ENCODE measurements at places on chromosomes 16 and 17. TPM values are rescaled to one million over a fixed set of nuclear protein-coding genes. Genes with fewer than 3 reads are reported as not detected.
A peak's percentile ranks its signal among the peaks of the same experiment; 100 is the strongest.

DNA sequence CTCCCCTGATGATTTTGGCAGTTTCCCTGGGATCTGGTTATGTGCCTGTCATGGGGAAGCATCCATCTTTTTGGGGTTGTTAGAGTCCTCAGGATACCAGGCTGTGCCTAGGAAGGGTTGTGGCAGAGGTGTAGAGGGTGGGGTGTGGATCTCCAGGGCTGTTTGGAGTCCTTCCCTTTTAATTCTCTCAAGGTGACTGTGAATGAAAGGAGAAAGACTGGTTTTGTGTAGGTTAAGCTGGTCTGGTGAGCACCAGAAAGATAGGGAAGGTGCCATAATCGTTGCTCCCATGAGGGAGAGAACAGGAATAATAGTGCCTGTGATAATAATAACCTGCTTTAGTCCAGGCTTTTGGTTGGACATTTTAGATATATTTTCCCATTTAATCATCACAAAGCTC lies 7.0 kb downstream of the MAP2K4 start:
- DNase-seq, result no peak

DNA sequence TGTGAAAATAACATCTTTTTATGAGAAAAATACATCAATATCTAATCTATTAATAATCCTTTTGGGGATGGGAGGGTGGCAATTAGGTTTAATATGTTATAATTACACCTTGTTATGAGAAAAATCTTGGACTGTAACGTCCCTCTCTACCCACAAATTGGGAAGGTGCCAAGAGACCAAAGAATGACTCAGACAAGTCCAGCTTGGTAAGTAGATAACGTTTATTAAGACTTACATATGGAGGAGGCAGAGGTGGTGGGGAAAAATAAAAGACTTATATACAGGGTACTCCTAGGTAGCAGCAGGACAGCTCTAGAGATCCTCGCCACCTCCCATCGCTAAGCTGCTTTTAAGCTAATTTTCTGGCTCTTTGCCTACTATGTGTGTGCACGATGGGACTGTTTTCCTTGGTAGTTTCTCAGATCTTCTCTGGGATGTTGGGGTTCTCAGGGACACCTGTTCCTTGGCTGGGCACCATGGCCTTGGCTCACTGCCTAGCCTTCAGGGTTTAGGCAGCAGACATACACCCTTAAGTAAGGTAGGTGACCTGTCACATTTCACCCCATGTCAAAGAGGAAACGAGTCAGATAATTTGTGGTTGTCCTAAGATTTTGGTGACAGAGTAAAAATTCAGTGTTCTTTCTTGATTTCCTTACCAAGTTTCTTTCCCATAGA lies 31.5 kb downstream of the RBL2 start:
- DNase-seq, result peak; percentile 11

- DNase-seq, result peak; percentile 23
Observed at GRCh38 chr16:25045696-25046381, 30.7 kb upstream of the ARHGAP17 start.

The SLC6A2 gene
- polyA plus RNA-seq, result not detected

DNA sequence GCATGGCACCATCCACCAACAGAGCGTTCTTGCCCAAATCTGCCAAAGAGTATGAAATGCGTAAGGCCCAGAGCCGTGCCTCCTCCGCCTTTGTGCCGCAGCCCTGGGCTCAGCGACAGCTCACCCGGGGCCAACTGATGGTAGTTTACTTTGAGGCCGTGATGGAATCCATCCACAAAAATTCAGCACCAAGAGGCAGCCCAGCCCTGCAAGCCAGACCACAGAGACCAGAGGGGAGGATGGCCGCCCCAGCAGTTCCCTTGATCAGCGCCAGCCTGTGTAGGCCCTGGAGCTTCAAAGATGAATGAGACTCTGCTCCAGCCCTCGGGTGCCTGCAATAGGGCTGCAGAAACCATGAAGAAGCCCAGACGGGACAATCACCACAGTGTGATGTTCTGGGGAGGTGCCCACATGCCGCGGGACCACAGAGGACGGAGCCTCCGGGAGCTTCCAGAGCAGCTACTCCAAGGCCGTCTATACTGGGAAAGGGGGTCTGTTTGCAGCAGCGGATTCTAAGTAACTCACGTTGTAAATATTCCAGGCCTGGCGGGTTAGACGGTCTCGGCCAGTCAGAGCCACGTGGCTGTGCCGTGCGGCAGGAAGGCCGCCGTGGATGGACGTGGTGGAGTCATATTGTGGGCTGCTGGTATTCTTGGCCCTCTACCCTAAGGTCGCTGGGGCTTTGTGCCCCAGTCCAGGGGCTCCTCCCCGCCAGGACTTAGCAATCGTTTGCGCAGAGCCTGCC lies 80.3 kb downstream of the RBFOX3 start:
- no peak for DNase-seq

DNA sequence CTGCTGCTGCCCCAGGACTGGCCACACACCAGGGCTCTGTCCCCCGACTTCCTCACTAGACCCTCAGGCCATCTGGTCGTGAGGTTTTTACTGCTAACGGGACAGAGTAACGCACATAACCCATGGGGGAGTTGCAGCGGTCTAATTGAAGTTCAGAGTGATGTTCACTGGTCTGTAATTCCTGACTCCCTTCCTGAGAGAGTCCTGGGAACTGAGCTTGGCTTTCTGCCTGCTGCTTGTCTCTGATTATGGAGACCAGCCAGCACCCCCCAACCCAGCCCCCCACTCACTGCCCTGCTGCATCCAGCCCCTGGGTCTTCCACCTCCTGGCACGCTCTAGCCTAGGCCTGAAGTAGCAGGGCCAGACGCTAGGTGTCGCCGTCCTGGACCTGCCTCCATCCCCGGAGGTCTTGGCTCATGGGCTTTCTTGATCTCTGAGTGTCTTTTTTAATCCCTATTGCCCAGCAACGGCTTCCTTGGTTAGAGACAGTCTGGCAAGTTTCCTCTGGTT lies 192.9 kb downstream of the CCDC182 start:
- DNase-seq, result no peak

DNA sequence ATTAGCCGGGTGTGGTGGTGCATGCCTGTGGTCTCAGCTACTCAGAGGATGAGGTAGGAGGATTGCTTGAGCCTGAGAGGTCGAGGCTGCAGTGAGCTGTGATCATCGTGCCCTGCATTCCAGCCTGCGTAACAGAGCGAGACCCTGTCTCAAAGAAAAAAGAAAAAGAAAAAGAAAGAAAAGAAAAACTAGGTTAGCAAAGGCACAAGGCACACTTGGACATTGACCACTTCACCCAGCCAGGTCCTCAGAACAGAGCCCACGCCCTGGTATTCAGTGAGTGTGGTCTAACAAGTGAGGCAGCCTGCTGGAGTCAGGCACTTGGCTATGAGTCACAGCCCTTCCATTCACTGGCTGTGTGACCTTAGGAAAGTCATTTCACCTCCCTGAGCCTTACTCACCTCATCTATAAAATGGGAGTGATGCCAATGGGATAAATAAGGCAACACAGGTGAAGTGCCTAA lies 10.4 kb downstream of the MILR1 start:
- DNase-seq, result peak; percentile 39

GRCh38 chr16:16877061-16877460 lies 498.1 kb downstream of the NPIPA7 start:
- DNase-seq, result no peak

All from foreskin keratinocyte (primary cell).